ACHN (cell line): ENCODE measurements at places on chromosomes 5 and 9.

GRCh38 chr9:76616780-76617179, 147.5 kb upstream of the PCA3 start:
- no peak for DNase-seq

- DNase-seq: no peak
These were observed 125.1 kb downstream of the RPS23 start for GRCh38 chr5:82152978-82153481.

DNA sequence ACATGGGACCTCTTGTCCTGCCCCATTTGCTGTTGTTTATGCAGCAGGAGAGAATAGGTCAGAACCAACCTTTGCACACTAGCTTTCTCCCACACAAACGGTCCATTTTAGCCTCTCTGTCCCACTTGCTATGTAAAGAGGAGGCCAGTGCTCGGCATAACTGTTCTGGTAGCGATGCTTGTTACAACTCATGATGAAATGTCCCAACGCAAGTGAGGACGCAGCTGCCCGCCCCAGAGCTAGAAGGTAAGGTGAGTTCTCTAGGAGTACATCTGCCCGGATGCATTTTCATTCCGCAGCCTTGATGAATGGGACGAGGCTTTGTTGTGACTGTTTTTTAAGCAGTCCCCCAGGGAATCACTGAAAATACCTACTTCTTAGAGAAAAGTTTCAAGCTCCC, 14.1 kb downstream of the S1PR3 start:
- DNase-seq: no peak

DNA sequence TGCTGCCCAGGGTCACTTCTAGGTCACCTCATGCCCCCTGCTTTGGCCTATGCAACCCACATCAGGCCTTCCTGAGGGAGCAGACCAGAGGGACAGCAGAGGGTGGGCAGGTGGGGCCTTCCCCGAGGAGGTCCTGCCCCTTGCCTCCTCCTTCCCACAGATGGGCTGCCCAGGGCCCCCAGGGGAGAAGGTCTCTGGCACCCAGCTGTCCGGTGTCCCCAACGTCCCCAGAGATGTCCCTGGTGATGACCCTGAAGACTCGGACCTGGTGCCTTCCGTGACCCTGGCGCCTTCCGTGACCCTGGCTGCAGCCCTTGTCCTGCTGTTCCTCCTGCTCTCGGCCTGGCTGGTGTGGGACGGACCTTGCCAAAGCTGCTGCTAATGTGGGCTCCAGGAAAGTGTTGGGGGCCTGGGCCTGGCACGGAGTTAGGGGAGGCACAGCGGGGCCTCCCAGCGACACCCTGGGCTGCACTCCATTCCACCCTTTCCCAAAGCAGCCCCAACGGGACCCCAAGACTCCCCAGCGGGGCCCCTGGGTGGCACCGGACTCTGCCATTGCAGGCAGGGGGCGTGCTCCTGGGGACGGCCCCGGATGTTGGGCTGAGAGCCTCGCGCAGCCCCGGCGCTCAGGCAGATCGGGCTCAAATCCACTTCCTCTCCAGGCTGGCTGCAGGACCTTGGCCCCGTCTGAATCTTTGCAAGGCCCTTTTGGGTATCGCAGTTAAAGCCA, 6.8 kb upstream of the SLC2A6 start:
- DNase-seq: no peak

DNA sequence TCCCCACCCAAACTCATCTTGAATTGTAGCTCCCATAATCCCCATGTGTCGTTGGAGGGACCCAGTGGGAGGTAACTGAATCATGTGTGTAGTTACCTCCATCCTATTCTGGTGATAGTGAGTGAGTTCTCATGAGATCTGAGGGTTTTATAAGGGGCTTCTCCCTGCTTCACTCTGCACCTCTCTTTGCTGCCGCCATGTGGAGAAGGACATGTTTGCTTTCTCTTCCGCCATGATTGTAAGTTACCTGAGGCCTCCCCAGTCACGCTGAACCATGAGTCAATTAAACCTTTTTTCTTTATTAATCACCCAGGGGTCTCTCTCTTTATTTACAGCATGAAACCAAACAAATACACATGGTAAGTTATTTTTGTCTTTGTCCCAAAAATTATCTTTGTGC, 726.1 kb downstream of the CDH18 start:
- DNase-seq: no peak

DNA sequence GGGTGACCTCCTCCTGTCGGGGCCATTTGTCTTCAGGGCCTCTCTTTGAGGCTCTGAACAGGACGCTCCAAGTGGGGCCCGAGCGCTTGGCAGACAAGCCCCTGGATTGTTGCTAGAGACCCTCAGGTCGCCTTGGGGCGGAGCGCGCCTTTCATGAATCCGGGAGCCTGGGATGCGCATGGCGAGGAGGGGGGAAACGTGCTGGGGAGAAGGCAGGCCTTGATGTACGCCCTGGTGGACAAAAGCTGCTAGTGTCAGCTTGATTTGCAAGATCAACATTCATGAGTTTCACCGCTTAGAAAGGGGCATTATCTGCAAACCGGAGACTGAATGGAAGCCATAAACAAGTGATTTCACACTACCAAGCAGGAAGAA, 226.3 kb downstream of the SMARCA2 start:
- no peak for DNase-seq

- no peak for DNase-seq
These were observed 30.9 kb upstream of the OLFM1 start for GRCh38 chr9:135056541-135056940.

- DNase-seq: no peak
These were observed 80.0 kb downstream of the OXCT1 start for GRCh38 chr5:41790038-41790776.

DNA sequence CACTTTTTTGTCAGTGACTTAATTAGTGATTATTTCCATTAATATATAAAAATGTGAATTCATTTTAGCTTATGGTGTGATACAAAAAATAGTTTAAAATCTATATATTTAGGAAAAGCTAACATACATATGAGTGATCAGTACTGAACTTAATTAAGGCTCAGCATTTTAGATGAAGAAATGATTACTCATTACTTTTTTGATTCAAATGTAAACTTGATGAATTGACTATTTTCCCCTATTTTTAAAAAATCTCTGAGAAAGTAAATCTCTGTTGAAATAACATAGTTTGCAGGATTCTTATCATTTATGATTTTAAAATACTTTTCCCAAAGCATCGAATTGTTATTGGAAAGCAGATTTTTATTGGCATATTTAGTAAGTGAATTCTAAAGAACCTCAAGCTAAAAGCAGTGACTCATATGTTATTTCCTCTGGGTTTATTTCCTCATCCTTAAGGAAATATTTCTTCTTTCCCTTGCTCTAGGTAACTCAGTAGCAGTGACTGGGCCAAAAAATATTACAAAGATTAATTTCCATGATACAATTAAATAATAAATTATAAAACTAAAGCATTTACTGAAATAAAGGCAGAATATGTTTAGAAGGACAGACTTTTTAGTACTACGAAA, 290.6 kb downstream of the FER start:
- DNase-seq: no peak

- no peak for DNase-seq
These were observed 72.0 kb downstream of the ANKRD33B start for GRCh38 chr5:10635867-10636350.

DNA sequence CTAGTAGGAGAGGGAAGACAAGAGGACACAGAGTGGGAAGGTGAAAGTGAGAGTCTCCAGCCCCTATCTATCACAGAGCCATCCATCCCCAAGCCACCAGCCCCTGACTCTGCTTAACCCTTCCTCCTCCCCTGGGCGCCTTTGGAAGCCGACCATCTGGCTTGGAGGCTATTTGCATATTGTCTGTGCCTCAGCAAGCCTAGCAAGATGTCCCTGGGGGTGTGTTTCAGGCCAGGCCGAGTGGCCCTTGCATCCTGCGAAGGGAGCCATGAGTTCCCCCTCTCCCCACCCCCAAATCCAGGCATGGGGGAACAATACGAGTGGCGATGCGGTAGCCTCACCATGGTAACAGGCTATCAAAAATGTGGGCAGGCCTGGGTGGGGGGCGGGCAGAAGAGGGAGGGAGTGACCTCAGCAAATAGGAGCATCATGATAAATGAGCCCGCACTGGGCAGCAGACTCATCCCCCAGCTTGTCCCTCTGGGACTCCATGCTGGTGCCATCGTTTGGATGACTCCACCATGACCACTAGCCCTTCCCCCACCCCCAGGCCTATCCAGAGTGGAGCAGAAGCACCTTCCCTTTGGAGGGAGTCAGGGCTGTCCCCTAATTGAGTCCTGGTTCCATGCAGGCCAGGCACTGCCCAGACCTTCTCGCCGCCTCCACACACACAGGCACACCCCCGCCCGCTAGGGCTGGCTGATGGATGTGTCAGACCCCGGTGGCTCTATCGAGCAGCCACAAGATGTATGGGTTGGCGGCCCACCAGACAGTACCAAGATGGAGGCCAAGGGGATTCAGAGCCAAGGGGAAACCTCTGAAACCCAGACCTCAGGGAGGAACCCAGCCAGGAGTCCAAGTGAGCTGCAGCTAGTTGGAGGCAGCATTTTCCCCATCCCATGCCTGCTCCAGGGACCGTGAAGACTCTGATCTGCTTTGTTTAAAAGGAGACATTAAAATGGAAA, 14.6 kb downstream of the URM1 start:
- DNase-seq: no peak

DNA sequence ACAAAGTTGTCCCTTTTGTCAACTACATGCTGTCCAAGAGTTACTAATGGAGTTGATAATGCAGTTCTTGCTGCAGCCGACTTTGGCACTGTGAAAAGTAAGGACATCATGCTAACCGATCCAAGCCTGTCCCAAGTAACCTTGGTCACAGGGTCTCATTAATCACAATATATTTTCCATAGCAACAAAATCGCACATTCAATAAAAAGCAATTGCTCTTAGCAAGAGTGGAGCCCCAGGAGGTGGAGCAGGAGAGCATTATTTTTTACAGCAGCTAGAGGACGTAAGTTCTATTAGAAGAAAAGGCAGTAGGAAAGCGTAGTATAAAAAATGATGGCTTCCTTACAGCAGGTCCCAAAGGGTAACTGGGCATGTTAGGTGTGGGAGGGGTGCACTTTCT, 570.3 kb downstream of the EBF1 start:
- no peak for DNase-seq

GRCh38 chr5:41871852-41872251, 1.6 kb upstream of the OXCT1 start:
- DNase-seq: no peak

DNA sequence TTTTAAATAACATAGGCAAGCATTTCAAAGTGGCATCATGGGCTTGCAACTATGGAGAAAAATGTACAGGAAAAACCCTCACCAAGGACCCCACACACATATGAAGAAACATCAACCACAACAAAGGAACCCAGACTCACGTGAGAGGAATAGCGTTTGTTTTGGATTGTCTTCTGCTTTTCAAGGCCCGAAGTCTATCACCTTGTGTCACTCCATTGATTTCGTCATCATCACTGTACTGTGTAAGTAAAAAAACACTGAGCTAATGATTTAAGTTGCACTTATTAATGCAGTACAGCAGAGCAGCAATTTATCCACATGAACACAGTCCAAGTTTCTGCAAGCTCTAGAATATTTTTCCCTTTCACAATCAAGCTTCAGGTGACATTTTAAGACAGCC, 72.4 kb downstream of the HABP4 start:
- DNase-seq: no peak

DNA sequence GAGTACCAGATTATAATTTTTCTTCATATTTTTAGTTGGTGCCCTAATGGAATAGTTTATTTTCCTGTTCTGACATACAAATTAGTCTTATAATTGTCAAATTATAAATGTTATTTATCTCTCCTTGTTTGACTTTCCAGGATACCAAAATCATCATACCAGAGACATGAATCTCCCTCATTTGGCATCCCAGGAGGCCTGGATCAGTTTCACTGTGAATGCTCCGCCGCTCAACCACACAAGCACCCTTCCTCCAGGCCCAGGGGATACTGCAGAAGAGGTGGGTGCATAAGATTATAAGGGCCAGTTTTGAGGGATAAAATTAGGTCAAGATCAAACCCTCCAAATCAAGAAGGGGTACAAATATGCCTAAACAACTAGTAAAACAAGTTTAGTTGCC, 1229.3 kb downstream of the CDH12 start:
- DNase-seq: peak; percentile 45

DNA sequence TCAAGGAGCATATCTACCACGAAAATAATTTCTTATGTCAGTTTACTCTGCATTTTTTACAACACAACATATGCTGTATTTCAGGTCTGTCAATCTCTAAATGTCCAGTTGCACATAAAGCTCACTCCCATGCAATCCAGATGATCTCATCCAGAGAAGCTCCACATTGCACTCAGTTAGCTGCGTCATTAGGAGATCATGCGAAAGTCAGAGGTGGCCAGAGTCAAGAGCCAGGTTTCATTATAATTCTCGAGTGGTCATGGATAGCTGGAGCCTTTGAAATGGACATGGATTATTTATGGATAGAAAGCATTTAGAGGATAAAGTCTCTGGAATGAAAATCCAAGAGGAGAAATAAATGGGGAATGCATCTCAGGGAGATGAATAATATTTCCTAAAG, 232.3 kb downstream of the GAS1 start:
- DNase-seq: no peak

DNA sequence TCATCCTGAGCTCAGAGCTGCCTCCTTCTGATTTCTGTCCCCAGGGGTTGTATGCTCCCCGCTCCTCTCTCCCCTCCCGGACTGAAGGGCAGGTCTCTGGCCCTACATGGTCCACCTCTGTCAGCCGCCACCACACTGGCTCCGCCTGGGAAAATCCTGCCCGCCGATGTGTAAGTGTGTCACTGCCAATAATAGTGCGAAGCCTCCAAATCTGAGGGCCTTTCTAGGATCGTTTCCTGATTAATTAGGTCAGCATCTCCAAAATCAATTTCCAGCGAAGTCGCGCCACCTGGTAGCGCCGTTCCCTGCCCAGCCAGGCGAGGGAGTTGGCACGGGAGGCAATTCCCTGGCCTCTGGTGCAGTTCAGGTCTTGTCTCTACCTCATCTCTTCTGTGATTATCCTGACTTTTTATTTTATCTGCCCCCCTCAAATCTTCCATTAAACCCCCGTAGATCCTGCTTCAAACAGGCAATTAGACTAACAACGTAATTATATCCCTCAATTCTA, 73.5 kb downstream of the ZNF618 start:
- no peak for DNase-seq

DNA sequence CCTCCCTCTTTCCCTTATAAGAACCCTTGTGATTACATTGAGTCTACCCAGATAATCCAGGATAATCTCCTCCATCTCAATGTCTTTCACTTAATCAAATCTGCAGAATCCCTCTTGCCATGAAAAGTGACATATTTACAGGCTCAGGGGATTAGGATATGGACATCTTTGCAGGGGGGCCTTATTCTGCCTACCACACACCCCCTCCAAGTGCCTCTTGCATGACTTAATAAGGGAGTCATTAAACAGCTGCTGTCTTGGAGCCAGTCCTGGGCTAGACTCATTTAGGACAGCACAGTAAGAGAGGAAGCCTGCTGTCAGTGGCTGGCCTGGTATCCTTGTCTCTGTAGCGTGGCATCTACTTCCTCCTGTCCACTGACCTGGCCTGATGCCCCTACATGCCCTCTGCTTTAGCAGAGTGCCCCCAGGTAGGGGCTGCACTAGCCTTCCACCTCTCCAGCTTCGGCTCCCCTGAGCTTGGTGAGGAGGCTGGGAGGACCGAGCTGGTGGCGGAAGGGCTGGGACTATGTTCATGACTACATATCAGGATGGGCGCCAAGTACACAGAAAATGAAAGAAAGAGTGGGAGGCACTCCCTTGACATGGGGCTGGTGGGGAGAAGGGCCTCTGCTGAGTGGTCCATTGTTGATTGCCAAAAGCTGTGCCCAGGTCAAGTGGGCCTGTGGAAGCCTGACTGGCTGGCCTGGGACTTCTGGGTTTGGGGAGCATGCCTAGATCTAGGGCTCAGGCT, 17.2 kb downstream of the ENHO start:
- no peak for DNase-seq
